ENCODE measurements at places on chromosomes 11 and 22. TPM values are rescaled to one million over a fixed set of nuclear protein-coding genes. Genes with fewer than 3 reads are reported as not detected.

MGAT3 gene
- total RNA-seq = 7.6 TPM

DNA sequence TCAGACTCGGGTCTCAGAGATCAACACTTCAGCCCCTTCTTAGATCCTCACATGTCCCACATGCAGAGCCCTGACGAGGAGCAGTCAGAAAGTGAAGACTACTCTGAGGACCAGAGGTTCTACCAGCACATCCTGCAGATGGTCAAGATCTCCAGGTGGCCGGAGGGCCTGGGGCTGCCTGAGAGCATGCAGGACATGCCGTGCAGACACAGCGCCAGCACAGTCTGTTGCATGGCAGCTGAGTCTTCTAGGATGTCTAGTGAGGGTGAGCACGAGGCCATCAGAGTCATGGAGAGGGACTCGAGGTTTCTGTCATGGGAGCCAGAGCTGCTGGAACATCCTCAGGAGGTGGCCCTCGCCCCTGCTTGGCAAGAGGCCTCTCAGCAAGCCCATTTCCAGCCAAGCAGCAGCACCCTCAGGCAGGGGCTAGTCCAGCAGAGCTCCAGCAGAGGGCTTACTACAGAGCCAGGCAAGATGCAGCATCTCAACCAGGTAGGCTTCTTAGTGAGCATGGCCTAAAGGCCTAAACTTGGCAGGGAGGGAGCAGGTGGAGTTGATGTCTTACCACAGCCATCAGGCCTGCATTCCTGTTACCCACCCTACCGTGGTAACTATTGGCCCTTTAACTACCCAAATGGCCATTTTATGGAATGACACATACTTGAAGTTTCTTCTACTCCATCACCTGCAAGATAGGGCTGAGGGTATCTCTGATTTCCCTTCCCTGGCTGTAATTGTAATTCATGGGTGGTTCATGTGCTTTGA, 28.7 kb downstream of the CEP164 start:
- H3K27ac ChIP-seq = no peak overlapping the region
- H3K27me3 ChIP-seq = no peaks in the 10 kb centered on the region
- no peak overlapping the region for H3K4me3 ChIP-seq
- H3K4me1 ChIP-seq = no peaks in the 10 kb centered on the region

GRCh38 chr22:44592824-44593148, 94.8 kb upstream of the RTL6 start:
- no peaks in the 10 kb centered on the region for H3K27me3 ChIP-seq
- no peak overlapping the region for H3K27ac ChIP-seq
- no peak for DNase-seq
- no peaks in the 10 kb centered on the region for H3K4me1 ChIP-seq
- no peak overlapping the region for H3K4me3 ChIP-seq

- no peak for DNase-seq
- no peaks in the 10 kb centered on the region for H3K36me3 ChIP-seq
- H3K4me1 ChIP-seq = peaks cover 36% of the 10 kb centered on the region
- peak overlapping the region; percentile 99 for H3K27ac ChIP-seq
- H3K27me3 ChIP-seq = no peaks in the 10 kb centered on the region
These were observed 1.7 kb upstream of the WEE1 start for GRCh38 chr11:9571763-9572115.

DNA sequence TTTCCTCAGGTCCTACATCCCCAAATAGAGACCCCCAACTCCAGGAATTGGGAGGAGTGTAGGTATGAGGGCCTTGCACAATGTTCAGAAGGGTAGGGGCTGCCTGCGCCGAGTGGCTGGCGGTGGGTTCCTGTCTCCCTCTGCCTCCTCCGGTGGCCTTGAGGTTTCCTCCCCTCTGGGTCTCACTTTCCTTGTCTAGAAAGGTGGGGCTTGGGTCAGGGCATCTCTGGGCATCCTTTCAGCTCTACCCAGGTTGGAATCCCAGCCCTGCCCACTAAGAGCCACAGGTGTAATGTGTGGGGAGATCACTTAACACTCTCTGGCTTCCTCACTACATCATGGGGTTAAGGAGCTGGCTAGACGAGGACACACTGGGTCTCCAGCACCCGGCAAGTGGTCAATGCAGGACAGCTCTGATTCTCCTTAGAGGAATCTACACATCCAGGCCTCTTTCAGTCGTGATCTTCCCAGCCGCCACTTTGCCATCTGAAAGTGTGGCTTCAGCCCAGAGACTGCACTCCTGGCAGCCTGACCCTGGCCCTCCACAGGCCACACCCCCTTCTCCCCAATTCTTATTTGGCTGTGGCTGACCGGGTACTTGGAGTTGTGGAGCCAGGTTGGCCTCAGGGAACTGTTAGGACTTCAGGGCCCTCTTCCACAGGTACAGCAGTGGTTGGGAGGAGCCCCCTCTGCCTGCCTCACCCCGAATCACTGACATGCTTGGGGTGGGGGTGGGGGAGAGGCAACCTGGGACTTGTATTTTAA, 22.1 kb downstream of the PRDM11 start:
- no peaks in the 10 kb centered on the region for H3K36me3 ChIP-seq
- H3K27me3 ChIP-seq = no peaks in the 10 kb centered on the region
- no peak for DNase-seq
- H3K4me1 ChIP-seq = peaks cover under 1% of the 10 kb centered on the region

GGT5 gene
- 20.7 TPM for total RNA-seq

TRPM5 gene
- 0.05 TPM for total RNA-seq

DNA sequence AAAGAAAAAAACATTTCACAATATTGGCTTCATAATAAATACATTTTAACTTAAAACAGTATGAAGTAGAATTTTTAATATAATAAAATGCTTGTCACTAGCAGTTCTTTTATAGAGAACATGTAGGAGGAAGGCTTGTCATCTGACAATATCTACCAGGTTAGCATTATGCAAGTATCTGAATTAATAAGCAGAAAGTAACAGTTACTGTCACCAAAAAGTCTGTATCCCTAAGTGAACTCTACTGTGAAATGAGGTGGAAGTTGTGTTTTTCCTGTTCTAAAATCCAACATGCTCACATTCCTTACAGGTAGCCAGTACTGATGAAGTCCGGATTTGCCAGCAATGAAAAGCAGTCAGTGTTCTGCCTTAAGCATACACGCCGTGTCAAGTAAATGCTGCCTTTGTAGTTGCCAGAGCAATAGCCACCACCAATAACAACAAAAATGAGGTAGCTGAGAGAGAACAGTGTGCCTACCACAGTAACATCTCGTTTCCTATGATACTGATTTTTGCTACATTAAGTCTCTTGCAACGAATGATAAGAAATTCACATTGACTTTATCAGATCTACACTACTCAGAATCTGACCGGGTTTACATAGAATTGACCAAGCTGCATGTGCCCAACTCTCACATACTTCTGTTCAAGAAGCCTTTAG, 95.5 kb downstream of the SIK3 start:
- H3K4me1 ChIP-seq = no peaks in the 10 kb centered on the region
- H3K4me3 ChIP-seq = no peak overlapping the region
- no peak for DNase-seq

- no peaks in the 10 kb centered on the region for H3K27me3 ChIP-seq
- H3K4me1 ChIP-seq = no peaks in the 10 kb centered on the region
- no peak overlapping the region for H3K27ac ChIP-seq
- no peaks in the 10 kb centered on the region for H3K36me3 ChIP-seq
- no peak overlapping the region for H3K4me3 ChIP-seq
These were observed 4.8 kb upstream of the NF2 start for GRCh38 chr22:29598684-29599020.

GRCh38 chr11:70389201-70389600, 9.1 kb upstream of the CTTN start:
- H3K4me3 ChIP-seq = no peak overlapping the region
- no peak for DNase-seq
- H3K4me1 ChIP-seq = no peaks in the 10 kb centered on the region
- H3K27me3 ChIP-seq = no peaks in the 10 kb centered on the region

PRSS23 gene
- total RNA-seq = 2.3 TPM

BACE1 gene
- 14.0 TPM for total RNA-seq

All from liver (tissue), 10 donors.